Caudate nucleus (tissue), 63 donors: ENCODE measurements at places on chromosomes 2 and 18.

GRCh38 chr2:35871672-35872071 is 483.9 kb upstream of the CRIM1 start:
- DNase-seq: no peak

- DNase-seq: no peak
These were observed 14.5 kb downstream of the DNAJC27 start for GRCh38 chr2:24957221-24957620.

DNA sequence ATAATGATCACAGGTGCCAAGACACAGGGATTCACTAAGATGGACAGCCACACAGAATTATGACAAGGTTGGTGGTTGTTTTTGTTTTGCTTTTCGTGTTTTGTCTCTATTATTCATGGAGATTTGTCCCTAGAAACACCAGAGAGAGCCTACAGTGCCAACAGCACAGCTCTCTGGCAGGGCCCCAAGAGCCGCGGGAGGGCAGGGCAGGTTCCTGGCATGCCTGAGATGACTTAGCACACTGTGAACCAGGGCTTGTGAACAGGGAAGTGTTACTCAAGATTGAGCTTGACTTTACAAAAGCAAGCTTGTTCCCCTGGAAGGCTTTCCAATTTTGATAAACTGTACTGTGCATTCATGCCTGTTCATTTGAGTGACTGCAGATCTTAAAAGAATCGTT is 437.4 kb upstream of the SALL3 start:
- no peak for DNase-seq

GRCh38 chr2:109648041-109648527 is 33.9 kb downstream of the SOWAHC start:
- no peak for DNase-seq

GRCh38 chr2:2825062-2825461 is 494.0 kb upstream of the MYT1L start:
- DNase-seq: no peak
